NCI-H1092 treated with DMSO at 0.1 percent for 48 hours (cell line): ENCODE measurements at places on chromosomes 16 and 17.

DNA sequence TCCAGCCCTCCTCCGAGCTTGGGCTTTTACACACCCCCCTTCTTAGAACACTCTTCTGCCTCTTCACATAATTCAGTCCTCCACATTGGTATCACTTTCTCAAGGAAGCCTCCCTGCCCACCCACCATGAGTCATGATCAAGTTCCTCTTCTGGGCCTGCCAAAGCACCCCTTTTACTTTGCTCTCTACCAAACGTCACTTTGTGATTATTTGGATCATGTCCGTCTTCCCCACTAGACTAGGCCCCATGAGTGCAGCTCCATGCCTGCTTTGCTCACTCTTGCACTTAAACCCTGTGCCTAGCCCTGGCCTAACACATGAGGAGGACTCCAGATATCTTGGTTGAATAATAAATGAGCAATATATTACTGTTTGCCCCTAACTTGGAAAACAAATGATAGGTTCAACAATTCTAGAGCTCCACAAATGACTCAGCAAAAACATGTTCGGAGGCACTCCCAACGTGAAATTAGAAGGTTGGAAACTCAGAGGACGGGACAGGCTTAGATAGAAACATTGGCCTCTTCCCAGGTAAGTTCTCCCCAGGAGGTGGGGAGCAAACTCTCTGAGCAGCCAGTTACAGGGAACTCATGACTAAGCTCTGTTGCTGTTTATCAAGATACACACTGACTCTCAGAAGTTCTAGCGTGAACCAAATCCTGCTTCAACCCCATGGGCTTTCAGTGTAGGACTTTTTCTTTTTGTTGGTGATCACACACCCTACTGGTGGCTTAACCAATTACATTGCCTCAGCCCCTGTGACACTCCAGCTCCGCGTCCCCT lies 28.3 kb downstream of the G6PC1 start:
- peak; percentile 53 for DNase-seq

DNA sequence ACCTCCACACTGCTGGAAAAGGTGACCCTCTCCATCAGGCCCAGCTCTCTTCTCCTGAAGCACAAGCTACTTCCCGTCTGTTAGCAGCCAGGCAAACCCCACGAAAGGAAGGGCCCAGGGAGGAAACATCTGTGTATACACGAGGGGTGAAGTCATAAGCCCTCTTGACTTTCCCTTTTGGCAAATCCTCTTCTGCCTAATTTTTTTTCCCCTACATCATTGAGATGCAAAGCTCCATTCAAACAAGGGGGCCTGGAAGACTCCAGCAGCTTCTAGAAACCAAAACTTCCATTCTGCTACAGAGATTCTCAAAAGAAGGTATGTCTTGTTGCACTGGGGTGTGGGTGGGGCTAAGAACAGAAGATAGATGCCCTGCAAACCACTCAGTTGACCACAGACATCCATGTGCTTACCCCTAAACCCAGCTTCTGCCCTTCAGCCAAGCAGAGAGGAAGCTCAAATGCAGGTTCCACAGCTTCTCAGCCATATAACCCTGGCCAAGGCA lies 145.6 kb upstream of the RCVRN start:
- no peak for DNase-seq

DNA sequence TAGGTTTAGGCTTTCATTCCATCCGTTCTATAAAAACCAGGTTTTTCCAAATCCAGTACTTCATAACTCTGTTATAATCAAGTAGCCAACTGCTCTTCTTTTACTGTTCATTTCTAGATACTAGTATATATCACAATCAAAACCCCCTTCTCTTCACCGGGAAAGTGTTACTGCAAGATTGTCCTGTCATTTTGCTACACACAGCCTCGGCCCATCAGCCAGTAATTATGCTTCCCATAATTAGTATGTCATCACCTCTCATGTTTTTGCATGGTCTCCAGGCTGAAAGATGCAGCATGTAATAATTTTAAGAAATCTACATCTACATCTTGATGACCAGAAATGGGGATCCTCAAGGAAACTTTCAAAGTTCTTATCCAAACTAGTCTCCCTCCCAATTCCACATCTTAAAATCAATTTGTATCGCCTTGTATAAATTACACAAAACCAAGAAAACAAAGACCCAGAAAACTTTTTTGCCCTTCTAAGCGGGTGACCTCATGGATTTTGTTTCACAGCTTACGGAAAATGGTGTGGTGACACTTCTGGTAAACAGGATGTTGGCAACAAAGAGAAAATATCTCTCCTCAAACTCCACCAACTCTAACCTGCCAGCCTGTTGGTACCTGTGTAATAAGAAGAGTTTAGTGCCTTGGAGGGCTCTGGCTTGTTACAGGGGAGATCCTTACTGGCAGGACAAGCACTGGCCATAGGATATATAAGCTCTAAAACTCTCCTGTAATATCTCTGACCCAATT lies 9.3 kb downstream of the TACO1 start:
- DNase-seq = no peak

GRCh38 chr17:79778504-79779083 lies 646 bp downstream of the CBX2 start:
- peak; percentile 28 for DNase-seq
